NCI-H226 (cell line): ENCODE measurements at places on chromosomes 1 and 21.

DNA sequence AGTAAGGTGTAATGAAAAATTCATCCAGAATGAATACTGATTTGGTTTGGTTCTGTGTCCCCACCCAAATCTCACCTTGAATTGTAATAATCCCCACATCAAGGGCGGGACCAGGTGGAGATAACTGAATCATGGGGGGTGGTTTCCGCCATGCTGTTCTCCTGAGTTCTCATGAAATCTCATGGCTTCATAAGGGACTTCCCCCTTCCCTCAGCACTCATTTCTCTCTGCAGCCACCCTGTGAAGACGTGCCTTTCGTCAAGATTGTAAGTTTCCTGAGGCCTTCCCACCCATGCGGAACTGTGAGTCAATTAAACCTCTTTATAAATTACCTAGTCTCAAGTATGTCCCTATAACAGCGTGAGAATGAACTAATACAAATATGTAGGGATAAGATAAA, 5.5 kb upstream of the SYNJ1 start:
- DNase-seq = no peak

GRCh38 chr1:173295995-173296394, 88.9 kb upstream of the TNFSF4 start:
- DNase-seq = no peak

DNA sequence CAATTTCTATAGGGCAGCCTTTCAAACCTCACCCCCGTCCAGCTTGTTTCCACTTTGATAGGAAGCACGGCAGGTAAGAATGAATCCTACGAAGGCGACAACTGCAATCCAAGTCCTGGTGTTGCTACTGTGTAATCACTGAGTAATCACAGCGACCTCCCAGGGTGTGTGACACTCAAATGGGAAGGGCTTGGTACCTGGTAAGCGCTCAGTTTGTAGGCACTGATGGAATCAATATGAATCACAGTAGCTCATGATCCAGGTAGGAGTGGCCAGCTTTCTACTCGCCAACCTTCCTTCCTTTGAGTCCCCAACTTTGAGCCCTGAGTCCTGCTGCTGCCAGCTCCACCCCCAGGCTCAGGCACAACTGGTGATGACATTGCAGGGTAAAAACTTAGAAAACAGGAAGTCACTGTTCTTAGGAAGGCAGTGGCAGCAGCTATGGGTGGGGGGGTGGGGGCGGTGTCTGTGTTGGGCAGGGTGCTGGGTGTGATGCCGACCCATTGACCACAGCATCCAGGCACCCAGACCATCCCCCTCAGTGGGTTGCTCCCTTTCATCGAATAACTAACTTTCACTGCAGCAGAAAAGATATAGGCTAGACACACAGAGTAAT, 70.7 kb downstream of the CD247 start:
- no peak for DNase-seq

DNA sequence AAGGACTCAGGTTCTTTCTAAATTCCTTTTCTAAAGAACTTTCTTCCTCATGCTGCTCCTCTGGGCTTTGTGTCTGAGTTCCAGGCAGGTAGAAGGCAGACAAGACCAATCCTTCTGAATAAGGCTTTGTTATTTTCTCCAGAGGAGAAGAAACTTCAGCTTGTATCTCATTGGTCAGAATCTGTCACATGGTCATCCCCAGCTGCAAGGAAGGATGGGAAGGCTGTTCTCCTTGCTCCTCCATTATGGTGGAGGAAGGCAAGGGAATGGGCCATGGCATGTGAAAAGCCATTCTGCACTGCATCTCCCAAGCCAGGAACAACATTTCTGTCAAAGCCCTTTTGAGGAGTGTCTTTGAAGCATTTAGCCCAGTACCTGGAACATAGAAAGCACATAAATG, 50.6 kb upstream of the NTPCR start:
- DNase-seq = no peak

GRCh38 chr21:27561116-27561515, 594.2 kb upstream of the ADAMTS5 start:
- DNase-seq = no peak

DNA sequence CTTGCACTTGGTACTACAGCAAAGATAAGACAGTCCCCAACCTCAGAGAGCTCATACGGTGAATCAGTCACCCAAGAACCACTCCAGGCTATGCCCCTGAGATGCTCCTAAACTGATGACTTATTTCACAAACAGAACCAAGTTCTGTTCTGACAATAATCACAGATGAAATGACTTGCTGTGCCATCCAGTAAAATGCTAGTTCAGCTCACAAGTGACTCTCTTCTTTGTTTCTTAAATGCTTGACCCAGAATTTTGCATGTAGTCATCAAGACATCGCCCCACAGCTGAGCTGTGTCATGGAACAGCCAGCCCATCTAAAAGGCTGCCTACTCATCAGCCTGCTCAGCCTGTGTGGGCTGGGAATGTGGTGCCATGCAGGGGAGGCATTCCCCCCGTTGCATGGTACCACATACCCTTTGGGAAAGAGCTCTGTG, 6.1 kb upstream of the SLC19A2 start:
- DNase-seq = no peak
